Adrenal gland (tissue), 19 donors: ENCODE measurements at places on chromosomes 1 and 21. TPM values are rescaled to one million over a fixed set of nuclear protein-coding genes. Genes with fewer than 3 reads are reported as not detected.

The FCRL5 gene
- 0.40 TPM for polyA plus RNA-seq

The TCP10L gene
- polyA plus RNA-seq: 2.3 TPM

The MYOG gene
- not detected for polyA plus RNA-seq

The TSPAN1 gene
- 8.2 TPM for polyA plus RNA-seq

The CCDC181 gene
- polyA plus RNA-seq: 4.2 TPM

The NHLH1 gene
- 0.24 TPM for polyA plus RNA-seq

The BRDT gene
- polyA plus RNA-seq: not detected

The PTGS2 gene
- 1.1 TPM for polyA plus RNA-seq

The LRRN2 gene
- polyA plus RNA-seq: 3.5 TPM

The DAB1 gene
- polyA plus RNA-seq: 0.57 TPM

The HAO2 gene
- polyA plus RNA-seq: 0.80 TPM

The TRIM67 gene
- polyA plus RNA-seq: 0.62 TPM

The IFI44L gene
- 20.6 TPM for polyA plus RNA-seq

The TMPRSS15 gene
- not detected for polyA plus RNA-seq

The FAM167B gene
- polyA plus RNA-seq: 58.2 TPM

The APOBEC4 gene
- polyA plus RNA-seq: not detected

The LAX1 gene
- polyA plus RNA-seq: 0.66 TPM

The NGF gene
- polyA plus RNA-seq: 1.5 TPM

The CATSPERE gene
- 0.88 TPM for polyA plus RNA-seq

The KRTAP7-1 gene
- polyA plus RNA-seq: not detected

The DRAXIN gene
- polyA plus RNA-seq: not detected

The CASQ2 gene
- 1.6 TPM for polyA plus RNA-seq

The CFHR3 gene
- polyA plus RNA-seq: 0.59 TPM

The FMOD gene
- 19.2 TPM for polyA plus RNA-seq

The GPR25 gene
- polyA plus RNA-seq: not detected

The AKIRIN1 gene
- polyA plus RNA-seq: 9.1 TPM

The C1orf226 gene
- polyA plus RNA-seq: 11.0 TPM

The AQP10 gene
- polyA plus RNA-seq: not detected

The E2F2 gene
- polyA plus RNA-seq: 0.16 TPM

The GPR161 gene
- polyA plus RNA-seq: 1.9 TPM

The SLC30A1 gene
- 4.6 TPM for polyA plus RNA-seq

The TINAGL1 gene
- polyA plus RNA-seq: 22.7 TPM

The VWA5B1 gene
- polyA plus RNA-seq: 0.24 TPM

The ARMH1 gene
- 47.7 TPM for polyA plus RNA-seq

The KRTAP21-2 gene
- polyA plus RNA-seq: not detected

The LAMB3 gene
- polyA plus RNA-seq: 8.6 TPM

The MAP3K7CL gene
- 17.7 TPM for polyA plus RNA-seq

The MYCBP gene
- 36.1 TPM for polyA plus RNA-seq

The IL10RB gene
- 14.7 TPM for polyA plus RNA-seq

The CELA2B gene
- polyA plus RNA-seq: 6.0 TPM

The RGSL1 gene
- not detected for polyA plus RNA-seq

The DCDC2B gene
- polyA plus RNA-seq: not detected

The KMO gene
- polyA plus RNA-seq: 0.47 TPM

The LENEP gene
- not detected for polyA plus RNA-seq
